ENCODE measurements at places on chromosomes 11 and 22.

GRCh38 chr11:117884994-117885393 lies 8.5 kb upstream of the FXYD6 start:
- no peak for DNase-seq

- no peak for DNase-seq
Observed at GRCh38 chr11:36953976-36954375, 355.9 kb upstream of the RAG2 start.

- no peak for DNase-seq
Observed at GRCh38 chr22:36727110-36727509, 23.6 kb upstream of the CACNG2 start.

DNA sequence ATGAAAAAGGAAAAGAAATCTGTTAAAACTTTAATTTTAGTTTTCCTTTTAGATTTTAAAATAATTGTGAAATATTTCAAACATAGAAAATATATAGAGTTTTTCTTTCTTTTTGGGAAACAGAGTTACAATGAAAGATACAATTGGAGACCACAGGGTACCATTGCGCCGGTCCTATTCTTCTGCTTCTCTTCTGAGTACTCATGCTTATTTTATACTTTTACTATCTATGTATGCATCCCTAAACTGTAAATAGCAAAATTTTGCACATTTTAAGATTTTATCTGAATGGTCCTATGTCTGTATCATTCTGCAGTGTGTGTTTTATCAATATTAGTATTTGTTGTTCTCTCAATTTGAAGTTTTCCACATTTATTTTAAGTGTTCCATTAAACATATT lies 65.0 kb downstream of the EHF start:
- DNase-seq: no peak

- DNase-seq: no peak
Observed at GRCh38 chr11:124474779-124475178, 29.3 kb upstream of the OR8B8 start.

GRCh38 chr11:3989921-3990290 lies 104.7 kb upstream of the RRM1 start:
- DNase-seq: no peak

DNA sequence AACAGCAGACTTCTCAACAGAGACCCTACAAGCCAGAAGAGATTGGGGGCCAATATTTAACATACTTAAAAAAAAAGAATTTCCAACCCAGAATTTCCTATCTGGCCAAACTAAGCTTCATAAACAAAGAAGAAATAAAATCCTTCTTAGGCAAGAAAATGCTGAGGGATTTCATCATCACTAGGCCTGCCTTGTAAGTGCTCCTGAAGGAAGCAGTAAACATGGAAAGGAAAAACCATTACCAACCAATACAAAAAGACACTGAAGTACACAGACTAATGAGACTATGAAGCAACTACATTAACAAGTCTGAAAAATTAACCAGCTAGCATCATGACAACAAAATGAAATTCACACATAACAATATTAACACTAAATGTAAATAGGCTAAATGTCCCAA lies 947.9 kb upstream of the CHORDC1 start:
- DNase-seq: no peak

DNA sequence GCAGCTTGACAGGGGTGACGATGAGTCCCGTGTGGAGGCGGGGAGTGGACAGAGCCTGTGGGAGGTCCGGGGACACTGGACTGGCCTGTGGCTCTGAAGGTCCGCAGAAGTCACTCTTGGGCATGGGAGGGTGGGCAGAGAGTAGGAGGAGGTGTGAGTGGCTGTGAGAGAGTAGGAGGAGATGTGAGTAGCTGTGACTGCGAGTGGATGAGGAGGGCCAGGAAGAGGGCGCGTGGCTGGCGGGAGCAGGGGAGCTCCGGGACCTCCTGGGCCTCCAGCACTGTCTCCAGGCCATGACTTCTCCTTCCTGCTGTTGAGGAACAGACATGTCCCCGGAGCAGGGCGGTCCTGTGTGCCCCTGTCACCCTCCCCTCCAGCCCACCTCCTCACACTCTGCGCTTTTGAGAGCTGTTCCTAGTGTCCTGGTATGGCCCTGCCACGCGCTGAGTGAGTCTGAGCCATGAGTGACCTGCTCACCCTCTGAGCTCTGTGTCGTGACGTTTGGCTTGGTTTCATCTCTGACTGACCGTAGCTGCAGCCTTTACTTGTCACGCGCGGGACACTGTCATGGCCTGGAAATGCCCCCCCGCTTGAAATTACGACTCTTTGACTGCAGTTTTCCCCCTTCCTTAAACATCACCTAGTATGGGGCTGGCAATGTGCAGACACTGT lies 391.5 kb downstream of the TBC1D22A start:
- no peak for DNase-seq

GRCh38 chr11:65505466-65506289 lies 6.8 kb downstream of the MALAT1 start:
- no peak for DNase-seq

DNA sequence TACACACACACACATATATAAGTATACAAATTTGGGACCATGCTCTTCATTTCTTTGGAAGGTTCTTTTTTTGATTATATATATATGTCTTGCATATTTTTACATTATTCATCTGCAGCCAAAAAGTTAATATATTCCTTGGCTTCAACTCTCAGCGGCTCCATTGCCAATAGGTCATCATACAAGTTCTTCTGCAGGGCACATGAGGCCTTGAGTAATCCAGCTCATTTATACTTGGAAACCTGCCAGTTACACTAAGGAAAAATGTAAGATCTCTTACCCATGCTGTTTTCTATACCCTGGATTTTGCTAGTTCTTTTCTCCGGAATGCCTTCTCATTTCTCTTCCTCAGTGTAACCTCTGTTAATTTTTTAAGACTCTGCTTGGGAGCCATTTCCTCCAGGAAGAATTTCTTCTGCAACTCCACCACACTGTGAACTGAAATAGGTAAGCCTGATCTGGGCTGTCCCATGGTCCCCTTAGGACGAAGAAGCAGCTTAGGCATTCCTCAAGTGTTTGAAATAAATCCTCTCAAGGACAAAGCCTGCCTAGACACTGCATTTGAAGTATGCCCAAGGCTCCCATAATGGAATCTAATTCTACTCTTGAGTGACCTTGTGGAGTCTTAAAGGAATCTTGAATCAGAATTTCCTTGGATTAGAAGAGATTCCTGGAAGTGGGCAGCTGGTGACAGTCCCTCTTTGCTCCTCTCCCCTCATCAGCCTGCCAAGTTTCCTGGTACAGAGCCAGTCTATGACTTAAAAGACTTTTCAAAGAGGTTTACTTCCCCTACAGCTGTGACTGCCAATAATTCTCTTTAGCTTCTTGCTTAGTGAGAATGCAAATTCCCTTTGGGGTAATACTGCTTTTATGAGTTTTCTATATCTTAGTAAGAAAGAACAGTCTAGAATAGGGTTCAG lies 182.8 kb downstream of the C11orf87 start:
- no peak for DNase-seq

DNA sequence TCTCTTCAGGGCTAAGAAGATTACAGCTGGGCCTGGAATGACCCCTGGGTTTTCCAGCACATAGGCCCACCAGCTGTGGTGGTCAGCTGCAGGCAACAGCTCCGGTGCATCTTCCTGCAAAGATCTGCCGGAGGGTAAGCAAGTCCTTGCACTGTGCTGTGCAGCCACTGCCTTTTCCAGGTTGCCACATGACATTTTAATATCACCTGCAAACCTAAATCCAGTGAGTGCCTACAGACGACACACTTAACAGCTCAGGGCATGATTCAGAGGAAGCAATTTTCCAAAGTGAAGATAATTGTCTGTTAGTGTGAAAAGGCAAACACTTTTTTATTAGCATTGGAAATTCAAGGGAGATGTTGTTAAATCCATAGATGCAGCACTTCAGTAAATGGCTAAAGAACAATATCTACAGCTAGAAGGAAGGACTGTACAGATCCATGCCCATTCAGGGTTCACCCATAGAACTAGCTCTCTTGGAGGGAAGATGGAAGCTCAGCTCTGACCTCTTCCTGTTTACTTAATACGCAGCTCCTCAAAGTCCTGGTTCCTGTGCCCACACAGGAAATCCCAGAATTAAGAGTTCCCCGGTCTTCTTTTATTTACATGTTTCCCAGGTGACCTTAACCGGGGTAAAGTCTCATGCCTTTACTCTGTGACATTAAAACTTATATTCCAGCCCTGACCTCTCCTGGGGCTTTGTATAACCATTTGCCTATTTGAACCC lies 13.3 kb upstream of the NRIP3 start:
- DNase-seq: no peak

GRCh38 chr11:13778345-13778744 lies 109.9 kb downstream of the FAR1 start:
- no peak for DNase-seq

GRCh38 chr22:45834241-45834640 lies 142.7 kb downstream of the WNT7B start:
- no peak for DNase-seq

DNA sequence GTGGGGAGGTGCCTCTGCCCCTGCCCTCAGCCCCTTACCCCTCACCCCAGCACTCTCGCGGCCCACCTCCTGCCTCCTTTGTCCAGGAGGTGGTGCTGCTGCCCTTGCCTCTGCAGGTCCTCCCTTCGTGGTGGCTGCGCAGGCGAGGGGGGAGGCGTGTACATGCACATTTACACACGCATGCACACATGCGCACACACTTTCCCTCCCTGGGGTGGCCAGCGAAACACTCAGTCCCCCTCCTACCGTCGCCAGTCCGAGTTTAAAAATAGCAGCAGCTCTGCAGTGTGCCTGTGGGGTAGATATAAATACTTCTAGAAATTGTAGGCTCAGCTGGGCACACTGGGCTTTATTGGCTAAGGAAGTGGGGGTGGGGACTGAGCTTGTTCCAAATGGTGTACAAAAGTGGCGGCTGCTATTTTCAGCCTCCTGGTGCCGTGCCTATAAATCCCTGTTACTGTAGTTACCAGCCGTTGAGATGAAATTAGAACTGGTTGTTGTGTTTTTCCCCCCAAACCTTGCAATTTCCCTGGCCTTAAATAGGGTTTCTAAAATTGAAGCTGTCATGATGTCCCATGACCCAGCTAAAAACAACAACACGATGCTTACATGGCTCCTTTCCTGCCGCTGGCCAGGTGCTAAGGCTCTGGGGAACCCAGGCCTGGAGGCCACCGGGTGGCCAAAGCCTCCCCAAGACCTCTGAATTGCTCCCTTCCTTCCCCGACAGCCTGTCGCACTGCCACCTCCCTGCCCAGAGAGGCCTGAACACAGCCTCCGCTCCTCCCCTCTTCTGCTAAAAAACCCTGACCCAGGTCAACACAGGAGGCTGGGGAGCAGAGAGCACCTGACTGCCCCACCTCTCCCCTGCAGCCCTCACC lies 12.4 kb downstream of the PICK1 start:
- no peak for DNase-seq

DNA sequence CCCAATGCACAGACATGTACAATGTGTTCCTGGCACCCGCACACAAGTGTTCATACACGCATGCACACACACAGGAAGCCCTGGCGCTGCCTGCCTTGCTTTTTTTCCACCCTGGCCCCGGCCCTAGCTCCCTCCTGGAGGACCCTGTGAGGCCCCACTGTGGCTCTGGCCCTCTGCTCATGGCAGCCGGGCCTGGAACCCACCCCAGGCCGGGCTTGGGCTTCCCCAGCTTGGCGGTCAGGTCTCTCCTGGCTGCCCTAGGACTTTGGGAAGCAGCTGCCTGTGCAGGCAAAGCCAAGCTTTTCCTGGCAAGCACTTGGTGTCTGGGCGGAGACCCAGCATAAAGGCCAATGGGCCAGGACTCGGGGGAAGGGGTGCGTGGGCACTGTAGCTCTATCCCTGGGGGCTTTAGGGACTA lies 30.5 kb downstream of the CD82 start:
- no peak for DNase-seq

DNA sequence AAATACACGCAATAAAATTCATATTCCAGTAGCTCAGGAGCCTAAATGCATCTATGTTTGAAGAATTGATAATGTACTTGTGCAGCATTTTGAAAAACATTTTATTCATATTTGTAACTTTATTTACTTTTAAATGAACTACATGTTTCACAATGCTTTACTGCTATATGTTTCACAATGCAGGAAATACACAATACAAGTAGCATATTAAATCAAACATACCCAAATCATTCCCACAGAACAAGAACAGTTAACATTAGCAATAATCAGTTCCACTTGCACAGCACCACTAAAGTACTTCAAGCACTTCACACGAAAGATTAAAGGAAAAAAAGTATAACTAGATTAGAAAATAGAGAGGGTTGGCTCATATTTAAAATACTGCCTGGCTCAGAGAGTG lies 343.6 kb upstream of the CCDC90B start:
- no peak for DNase-seq

- no peak for DNase-seq
Observed at GRCh38 chr11:127063241-127063640, 62.7 kb upstream of the KIRREL3 start.

- no peak for DNase-seq
Observed at GRCh38 chr11:119972281-119972680, 165.6 kb downstream of the TRIM29 start.

DNA sequence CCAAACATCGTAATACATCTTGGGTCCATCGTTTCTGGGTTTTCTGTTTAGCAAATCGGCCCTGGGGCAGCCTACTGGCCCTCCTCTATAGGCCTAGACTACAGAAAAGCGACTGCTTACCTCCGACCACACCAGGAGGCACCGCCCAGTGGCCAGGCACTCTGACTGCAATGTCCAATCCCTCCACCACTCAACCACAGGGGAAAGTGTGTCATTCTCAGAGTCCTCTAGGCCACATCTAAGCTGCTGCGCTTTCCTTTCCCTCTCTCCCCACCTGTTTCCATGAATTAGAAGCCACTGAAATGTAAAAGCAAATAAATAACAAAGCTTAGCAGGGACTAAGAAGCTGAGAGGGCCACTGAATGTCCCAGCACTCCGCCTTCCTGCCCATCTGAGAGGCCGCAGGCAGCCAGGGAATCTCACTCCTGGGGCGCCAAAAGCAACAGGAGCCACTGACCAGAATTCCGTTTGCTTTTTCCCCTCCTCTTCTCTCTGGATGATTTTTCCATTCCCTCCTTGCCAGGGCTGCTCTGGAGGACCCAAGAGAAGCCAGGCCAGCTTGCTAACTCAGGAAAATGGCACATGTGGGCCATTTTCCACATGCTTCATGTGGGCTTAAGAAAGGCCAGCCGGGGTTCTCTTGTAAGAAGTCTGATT lies 50.1 kb upstream of the FLI1 start:
- DNase-seq: no peak

DNA sequence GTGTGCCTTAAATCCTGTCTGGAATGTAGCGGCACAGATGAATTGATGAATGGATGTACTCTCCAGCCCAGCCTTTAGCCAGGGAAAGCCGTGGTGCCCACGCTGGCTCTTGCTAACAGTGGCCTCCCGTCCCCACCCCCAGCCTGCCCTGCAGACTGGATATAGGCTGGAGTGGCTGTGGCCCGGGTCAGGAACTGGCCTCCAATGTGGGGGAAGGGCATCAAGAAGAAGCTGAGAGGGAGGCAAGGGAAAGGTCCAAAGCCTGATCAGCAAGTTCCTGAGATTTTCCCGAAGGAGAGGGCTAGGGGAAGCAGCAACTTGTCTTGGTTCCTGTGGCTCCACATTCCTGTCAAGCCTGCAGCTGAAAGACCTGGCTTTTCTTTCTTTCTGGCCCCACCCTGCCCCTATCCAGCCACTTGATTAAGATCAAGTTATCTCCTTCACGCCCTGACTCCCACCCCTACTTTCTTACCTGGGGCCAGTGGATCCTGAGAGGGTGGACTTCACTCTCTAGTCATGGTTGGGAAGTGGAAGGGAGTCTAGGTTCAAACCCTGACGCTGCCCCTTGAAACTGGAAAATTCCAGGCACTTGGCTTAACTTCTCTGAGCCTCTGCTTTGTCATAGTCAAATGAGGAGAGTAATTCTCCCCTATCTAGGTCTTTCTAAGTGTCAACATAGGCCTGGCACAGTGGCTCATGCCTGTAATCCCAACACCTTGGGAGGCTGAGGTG lies 11.0 kb upstream of the MICALL1 start:
- no peak for DNase-seq

- DNase-seq: no peak
Observed at GRCh38 chr22:49349841-49350381, 477.8 kb downstream of the BRD1 start.
